SW 1271 (cell line): ENCODE measurements at places on chromosomes 3 and 15.
A peak's percentile ranks its signal among the peaks of the same experiment; 100 is the strongest.

GRCh38 chr15:90038632-90039095, 37.5 kb downstream of the ZNF710 start:
- no peak for DNase-seq

GRCh38 chr3:127053026-127053425, 70.1 kb downstream of the PLXNA1 start:
- DNase-seq: no peak

- peak; percentile 4 for DNase-seq
Observed at GRCh38 chr3:51642462-51642861, 28.6 kb upstream of the TEX264 start.

DNA sequence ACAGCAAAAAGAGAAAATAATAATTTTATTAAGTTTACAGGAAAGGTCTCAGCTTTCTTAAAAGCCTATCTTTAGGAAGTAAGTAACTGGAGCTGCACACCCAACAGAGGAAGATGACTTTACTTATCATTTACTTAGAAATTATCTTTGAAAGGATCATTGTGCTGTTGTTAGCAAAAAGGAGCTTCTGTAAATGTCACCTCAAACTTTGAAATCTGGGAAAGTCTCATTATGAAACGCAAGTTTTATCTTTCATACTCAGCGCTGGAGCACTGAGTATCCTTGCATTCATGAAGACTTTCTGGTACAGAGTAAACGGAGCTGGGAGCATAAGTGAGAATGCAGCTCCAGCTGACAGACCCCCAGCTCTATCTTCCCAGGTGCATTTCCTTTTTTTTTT, 491.2 kb upstream of the TPRG1 start:
- no peak for DNase-seq

DNA sequence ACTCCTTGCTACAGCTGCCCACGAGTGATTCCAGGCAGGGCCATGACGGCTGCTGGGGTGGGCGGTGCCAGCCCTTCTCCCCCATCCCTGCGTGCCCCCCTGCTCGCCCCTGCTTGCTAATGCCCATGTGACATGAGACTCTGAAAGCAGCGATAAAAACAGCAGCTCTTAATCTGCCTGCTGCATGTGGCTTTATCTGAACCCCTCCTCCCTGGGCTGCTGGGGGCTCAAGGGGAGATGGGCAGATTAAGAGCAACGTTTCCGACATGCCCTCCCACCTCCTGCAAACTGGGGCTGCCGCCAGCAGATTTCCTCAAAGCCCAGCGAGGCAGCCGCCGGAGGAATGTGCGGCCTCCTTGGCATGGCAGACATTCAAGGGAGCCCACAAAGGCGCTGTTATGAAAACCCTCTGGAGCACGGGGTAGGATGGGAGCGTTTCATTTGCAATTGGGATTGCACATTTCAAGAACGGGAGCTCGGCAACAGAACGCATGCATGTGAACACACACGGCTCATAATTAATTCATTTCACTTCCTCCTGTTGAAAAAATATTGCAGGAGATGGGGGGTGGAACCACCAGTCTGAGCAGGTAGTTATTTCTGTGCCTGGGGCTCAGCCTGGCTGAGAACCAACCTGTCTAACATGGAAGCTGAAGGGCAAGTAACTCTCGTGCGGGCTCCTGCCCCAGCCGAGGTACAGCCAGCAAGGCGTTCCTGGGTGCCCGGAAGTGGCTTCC, 504.2 kb upstream of the PROK2 start:
- no peak for DNase-seq

DNA sequence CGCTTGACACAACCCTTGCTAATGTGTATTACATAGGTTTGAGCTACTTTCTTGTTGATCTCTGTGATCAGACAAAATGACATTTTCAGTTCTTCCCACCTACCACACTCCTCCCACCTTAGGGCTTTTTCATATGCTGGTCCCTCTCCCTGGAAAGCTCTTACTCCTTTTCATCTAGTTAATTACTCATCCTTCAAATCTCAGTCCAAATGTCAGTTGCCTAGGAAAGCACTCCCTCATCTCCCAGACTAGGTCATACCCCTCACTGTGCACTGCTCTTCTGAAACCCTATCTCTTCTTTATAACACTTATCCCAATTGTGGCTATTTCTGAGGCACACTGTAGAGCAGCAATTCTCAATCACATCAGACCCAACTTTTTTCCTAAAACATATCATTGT, 7.3 kb downstream of the ZNF106 start:
- no peak for DNase-seq

GRCh38 chr3:52237006-52237656, 1.8 kb downstream of the TWF2 start:
- no peak for DNase-seq

DNA sequence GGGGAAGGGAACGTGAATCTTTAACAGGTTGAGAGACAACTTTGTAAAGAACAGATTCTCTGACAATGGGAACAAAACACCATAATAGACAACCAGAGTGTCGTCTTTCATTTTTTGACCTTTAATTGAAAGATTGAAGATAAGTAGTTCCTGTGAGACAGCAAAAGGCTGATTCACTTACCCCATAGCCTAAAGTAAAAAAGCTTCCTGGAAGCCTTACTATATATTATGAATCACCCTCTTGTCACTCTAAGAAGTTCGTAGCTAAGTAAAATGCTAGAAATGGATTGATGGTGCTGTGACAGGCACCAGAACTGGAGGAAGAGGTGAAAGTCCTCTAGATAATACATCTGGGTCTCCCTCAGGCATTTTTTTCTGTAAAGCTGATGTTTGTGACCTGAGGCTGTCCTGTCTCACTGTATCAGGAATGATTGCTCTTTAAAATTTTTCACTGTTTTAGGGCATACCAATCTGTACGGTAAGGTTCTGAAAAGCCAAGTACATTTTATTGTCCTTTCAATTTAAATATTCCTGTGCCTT, 824.6 kb upstream of the SEMA6D start:
- DNase-seq: peak; percentile 1

DNA sequence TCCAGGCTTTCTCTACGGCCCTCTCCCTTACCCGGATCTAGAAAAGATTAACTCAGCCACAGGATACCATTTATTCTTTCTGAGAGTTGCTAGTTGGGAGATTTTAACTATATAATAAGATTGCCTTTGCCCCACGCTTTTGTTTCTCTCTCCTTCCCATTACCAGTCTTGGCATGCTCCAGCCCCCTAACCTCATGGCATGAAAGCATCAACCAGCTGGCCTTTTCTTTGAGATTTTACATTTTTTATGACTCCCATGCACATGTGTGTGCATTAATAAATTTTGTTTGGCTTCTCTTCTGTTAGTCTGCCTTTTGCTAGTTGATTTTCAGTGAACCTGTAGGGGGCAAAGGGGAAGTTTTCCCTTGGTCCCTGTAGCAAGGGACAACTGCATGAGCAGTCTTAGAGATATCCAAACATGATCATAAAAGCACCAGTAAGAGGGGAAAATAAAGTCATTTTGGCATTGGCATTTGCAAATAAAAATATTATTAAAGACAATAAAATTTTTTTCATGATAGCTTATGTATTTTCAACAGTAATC, 73.6 kb downstream of the OXSM start:
- no peak for DNase-seq

DNA sequence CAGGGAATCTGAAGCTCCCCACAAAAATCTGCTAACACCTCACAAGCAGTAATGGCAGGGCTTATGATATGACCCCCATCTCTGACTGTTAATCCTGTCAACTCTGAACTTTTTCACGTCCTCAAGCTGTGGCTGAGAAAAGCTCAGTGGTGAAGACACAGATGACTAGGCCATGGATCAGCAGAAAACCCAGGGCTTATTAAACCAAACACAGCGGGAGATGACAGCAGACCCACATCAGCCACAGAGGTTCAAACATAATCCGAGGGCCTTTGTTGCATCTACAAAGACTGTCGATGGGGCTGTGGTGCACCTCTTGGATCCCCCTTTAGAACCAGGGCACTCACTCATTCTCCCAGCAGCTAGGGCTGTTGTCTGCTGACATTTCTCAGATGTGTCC, 50.4 kb downstream of the GLB1 start:
- no peak for DNase-seq

DNA sequence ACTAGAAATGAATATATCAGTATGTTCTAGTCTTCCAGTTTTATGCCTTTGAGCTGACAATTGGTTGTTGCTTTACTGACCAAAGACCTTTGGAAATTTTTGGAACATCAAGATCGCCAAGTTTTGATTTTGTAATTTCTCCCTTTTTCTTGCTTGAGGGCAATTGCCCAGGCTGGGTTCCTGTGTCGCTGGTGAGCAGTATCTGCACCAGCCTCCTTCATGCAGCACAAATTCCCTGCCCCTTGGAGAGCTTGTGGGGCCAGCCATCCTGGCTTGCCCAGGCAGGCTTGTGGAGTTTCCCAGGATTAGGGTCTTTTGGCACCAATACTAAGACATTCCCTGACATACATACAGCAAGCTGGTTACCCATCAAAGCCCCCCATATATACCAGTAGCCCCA, 37.9 kb upstream of the HACD2 start:
- no peak for DNase-seq

DNA sequence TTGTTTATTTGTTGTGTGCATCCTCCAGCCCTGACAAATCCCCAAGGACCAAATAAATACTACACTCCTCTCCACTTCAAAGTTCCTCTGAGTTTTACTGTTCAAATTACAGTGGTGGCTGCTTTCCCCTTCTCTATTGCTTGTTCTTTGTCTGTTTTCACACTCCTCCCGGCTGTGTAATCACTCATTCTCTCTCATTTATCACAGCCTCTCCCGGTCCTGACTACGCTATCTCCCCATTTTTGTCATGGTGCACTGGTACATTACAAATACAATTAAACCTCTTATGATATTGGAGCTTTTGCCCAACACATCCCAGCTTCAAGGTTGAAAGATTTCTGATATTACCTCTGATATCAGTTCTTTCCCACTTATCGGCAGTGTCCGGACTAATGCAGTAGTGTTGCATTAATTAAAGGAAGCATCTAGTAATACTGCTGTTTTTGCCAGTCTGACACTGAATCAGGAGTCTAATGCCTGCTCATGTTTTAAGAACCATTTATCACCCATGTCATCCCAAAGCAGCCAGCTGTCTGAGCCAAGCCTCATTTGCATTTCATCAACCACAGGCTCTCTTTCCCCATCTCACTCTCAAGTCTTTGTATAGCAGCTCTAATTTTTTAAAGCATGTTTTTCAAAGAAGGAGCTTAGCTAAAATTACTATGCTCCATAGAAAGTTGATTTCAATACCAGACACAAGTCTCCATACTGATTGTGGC, 740.5 kb downstream of the ROBO2 start:
- DNase-seq: no peak

DNA sequence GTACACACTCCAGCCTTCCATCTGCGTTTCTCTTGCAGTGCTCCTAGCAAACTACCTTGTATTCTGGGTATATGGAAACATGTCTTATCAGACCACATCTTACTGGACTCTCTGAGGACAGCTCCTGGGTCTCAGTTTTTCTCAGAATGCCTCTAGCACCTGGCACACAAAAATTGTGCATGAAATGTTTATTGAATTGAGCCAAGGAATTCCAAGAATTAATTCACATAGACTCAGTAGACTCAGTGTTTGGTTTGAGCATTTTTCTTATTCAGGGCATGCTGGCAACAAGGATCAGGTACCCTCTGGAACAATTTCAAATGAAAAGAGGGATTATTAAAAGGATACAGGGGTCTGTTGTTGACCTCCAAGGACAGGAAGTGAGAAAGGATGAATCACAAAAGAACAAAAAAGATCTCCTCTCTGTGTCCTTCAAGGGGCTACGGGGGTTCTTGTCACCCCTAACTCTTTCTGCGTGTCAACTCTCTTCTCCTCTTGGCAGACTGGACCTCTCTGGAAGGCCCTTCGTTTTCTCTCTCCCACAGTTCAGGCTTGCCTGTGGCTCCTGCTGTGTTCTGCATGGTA, 270.0 kb upstream of the HES1 start:
- no peak for DNase-seq

GRCh38 chr3:1190569-1190968, 97.7 kb downstream of the CNTN6 start:
- no peak for DNase-seq

DNA sequence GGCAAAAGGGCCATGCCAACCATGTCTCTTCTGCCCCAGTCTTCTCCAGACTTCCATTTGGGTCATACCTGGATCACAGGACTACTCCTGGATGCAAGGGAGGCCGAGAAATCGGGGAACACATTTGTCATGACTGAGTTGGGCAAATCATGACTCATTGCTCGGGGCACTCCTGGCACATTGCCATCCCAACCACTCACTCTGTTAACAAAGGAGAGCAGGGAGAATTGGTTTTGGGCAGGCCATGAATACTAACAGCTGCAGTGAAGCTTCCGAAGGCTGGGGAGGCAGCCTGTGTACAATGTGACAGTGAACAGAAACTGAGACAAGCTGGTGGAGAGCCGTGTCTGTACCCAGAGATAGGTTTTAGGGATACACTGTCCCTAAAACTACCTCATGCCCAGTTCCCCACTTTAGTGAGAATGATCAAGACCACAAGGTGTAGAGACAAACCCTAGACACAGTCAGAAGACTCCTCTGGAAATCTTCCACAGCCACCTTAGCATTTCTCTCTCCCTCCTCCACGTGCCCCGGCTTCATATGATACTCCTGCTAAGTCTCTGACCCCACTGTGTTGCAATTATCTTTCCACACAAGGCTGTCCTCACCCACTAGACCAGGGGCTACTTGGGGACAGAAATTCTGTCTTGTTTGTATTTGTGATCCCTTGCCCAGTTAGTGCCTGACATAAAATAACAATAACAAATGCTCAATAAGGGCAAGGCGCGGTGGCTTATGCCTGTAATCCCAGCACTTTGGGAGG, 10.5 kb upstream of the BUB1B start:
- no peak for DNase-seq

GRCh38 chr15:99987119-99987506, 253.9 kb upstream of the LYSMD4 start:
- no peak for DNase-seq

- no peak for DNase-seq
Observed at GRCh38 chr3:172370419-172370818, 77.8 kb downstream of the GHSR start.

DNA sequence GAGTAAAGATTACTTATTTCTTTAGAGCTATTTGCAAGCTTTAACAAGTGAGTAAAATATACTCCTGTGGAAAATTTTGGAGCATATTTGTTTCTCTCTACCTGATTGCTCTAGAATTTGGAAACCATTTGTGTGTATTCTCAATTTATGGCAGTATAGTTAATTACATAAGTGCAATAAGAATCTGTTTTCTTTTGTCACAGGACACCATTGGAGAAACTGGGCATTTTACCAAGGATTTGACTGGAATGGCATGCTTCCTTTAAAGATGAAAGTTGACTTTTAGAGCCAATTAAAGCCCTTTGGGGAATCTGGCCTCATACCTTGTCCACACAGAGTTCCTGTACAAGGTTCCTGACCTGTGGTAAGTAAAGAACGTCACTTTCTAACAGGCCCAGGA, 38.4 kb downstream of the PAQR5 start:
- peak; percentile 24 for DNase-seq

GRCh38 chr15:56978898-56979662, 60.6 kb downstream of the TCF12 start:
- DNase-seq: peak; percentile 34

DNA sequence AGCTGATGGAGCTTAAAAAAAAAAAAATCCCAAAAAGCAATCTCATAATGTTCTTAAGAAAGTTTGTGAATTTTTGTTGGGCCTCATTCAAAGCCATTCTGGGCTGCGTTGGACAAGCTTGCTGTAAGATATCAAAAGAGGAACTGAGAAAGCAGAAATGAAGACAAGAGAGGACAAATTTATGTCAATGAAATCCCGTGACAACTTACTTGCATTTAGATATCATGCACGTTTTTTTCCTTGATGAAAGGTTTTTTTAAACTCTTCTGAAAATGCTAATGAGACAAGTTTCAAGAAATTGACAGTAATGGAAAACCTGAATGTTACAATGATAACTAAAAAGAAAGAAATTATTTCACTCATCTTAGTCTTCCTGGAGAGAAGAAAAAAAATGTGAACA, 662.9 kb downstream of the SQOR start:
- DNase-seq: no peak
